ENCODE measurements at places on chromosomes 4 and X. TPM values are rescaled to one million over a fixed set of nuclear protein-coding genes. Genes with fewer than 3 reads are reported as not detected.

Gene TASL
- total RNA-seq, result not detected

Gene SMIM10L2A
- 0.25 TPM for total RNA-seq

DNA sequence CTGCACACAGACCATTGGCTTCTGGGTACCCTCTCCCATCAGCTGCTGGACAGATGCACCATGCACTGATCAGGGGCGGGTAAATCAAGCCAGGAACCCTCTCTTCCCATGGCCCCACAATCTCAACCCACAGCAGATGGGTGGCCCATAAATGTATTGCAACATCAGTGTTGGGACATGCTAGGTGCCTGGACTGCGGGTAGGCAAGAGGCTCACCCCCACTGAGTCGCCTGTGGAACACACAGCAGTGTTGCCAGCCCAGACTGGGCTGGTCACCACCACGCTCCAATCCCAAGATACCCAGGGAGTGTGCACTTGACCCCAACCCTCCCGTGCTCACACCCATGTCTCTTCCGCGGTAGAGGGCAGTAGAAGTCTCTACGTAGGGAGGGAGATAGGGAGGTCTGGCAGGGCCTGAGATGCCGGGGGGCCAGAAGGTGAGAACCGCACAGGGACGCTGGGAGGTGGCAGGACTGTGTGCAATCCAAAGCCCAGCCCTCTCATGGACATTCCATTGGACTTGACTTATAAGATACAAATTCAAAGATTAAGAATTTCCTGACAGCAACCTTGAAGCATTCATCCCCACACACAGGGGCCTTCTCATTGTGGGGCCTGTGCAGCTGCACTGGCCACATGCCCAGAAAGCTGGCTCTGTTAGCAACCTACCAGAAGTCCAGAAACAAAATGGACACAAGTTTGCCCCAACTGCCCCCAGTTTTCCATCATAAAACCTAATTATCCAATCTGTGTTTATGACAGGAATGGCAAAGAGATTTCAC, 183.7 kb downstream of the NSUN7 start:
- no peak for DNase-seq

DNA sequence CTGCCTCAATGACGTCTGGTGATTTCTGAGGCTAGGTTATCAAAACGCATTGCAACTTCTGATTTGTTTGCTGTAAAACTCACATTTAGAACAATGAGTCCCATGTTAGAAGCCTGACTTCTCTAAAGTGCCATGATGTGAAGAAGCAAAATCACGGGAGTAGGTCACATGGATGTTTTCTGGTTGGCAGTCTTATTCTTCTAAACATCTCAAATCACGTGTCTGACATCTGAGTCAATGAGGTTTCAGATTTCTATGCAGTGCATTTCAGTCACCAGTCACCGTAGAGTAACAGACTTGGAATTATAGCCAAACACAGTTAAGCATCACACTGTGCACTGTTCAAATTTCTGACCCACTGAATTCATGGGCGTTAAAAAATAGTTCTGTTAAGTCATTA, 482.1 kb downstream of the TMA16 start:
- no peak for DNase-seq

Data from H4 (cell line).